NCI-H2081 treated with DMSO at 0.1 percent for 48 hours (cell line): ENCODE measurements at places on chromosomes 12 and 14.

DNA sequence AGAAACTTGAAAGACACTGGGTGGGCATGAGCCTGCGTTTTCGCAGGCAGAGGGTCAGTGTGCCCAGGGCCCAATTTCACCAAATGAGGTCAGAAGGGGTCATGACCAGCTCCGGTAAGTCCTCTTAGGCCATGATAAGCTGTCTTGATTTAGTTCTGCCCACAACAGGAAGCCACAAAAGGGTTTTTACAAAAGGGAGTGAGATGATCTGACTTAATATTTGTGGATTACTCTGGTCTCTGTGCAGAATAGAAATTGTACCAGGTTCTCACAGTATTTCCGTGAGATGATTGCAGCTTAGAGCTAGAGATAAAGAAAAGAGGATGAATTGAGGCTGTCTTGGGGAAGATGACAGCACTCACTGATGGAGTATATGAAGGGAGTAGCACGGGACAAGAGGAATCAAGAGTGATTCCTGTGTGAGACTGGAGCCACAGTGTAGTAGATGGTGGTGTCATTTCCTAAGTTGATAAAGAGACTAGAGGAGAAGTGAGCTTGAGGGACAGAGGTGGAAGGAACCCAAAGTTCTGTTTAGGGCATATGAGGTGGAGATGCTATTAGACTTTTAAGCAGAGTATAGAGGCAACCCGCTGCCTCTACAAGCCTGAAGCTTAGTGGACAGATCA is 288.3 kb upstream of the AMIGO2 start:
- no peak for DNase-seq

DNA sequence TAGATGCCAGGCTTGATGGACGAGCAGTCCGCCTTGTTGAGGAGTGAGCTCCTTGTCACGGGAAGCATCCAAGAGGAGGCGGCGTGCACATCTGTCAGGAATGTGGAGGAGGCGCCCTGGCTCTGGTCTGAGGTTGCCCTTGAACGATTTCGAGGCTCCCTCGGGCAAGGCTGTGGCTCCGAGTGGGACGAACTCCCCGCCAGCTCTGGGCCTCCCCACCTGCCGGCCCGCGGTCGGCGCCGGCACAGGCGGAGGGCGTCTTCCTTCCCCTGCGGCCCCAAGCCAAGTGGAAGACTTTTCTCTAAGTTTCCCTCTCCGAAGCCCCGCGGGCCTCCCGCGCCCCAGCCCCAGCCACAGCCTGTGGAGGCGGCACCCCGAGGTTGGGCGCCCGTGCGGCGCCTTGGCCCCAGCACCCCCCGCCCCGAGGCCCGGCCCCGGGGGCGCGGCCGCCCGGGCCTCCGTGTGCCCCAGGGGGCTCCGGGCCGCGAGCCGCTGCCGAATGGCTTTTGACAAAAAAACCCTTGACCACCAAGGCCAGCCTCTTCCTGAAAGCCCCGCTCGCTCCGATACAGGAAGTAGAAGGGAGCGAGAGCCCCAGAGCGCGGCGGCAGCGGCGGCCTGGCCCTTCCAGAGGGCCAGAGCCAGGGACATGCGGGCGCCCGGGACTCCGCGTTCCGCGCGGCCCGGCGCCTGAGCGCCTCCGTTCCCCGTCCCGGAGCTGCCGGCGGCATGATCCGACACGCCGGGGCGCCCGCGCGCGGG is at the start of gene RIN3:
RIN3 (plus strand) TSS at position 578 of the 762 bp plus-strand sequence; CDS start at position 730, 152 bp downstream.
- no peak for DNase-seq

- DNase-seq, result no peak
These were observed 753.1 kb upstream of the TBX3 start for GRCh38 chr12:115437061-115437567.

DNA sequence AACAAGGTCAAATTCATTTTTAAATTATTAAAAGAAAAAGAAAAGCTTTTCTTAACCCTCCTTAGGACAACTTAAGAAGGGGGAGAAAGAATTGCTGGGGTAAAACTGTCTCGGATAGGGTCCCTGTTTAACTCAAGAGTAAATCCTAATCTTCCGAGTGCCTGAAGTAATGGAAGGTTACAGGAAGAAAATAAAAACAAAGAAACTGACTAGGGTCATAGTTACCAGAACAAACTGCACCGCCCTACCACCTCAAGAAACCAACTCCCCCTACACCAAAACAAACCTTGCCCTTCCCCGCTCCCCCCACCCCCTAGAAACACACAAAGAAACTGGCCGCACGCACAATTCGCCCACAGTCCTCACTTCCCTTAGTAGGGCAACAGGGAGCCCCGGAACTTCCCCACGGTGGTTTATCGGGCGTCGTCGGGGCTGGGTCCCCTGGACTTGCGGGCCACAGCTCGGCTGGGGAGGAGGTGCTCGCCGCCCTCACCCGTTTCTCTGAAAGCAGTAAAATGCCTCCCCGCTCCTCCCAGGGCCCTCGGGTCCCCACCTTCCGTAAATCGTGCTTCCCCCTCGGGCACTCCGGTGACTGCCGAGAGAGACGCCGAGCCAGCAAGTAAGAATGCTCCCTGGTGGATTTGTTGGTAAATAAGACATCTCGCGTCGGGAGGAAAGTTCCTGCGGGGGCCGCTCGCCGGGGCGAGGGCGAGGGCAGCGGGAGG is 2.4 kb downstream of the SINHCAF start:
- DNase-seq, result no peak

- DNase-seq, result no peak
These were observed 704.3 kb upstream of the FLRT2 start for GRCh38 chr14:84825481-84826251.

- DNase-seq, result no peak
These were observed 45.6 kb downstream of the SFSWAP start for GRCh38 chr12:131756441-131756840.

GRCh38 chr14:63960926-63961567 is 108.2 kb downstream of the SYNE2 start:
- DNase-seq, result no peak

- DNase-seq, result no peak
These were observed 8.7 kb downstream of the RFC5 start for GRCh38 chr12:118025168-118025567.

DNA sequence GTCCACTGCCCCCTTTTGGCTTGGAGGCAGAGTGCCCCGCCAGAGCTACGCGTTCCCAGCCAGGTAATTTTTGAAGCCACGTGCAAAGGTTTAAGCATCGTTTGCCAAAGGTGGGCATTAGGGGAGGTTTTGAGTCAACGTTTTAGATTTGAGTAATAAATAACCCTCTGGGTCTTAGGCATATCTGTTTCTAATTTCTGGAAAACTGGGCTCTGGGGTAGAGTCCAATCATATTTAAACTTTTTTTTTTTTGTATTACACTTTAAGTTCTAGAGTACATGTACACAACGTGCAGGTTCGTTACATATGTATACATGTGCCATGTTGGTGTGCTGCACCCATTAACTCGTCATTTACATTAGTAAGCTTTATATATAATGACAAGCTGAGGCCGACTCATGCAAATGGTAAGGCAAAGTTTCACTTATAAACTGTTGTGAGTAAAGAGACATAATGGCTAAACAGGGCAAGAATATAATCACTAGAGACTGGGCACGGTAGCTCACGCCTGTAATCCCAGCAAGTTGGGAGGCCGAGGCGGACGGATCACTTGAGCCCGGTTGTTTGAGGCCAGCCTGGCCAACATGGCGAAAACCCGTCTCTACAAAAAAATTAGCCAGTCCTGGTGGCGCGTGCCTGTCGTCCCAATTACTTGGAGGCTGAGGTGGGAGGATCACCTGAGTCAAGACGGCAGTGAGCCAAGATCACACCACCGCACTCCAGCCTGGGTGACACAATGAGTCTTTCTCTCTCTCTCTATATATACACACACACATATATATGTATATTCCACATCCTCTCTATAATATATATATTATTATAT is 491 bp upstream of the NR2C1 start:
- no peak for DNase-seq

GRCh38 chr14:80188571-80188970 is 22.7 kb downstream of the DIO2 start:
- DNase-seq, result no peak

- DNase-seq, result no peak
These were observed 941.9 kb downstream of the NRXN3 start for GRCh38 chr14:79111987-79112501.

DNA sequence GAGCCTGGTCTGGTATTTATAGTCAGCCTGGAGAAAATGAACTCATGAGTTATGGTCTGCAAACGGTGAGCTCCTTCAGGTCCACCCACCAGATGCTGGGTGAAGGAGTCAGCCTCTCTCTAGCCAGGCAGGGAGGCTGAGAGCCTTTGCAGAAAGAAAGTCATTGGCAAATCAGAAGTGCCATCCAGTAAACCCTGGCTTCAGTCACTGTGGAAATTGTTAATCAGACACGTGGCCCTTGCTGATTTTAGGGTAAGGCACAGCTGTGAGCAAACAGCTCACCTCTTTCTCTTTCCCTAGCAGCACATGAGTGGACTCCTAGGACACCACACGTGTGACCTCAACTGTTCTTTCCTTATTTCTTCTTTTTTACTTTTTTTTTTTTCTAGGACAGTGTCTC is 44.9 kb downstream of the CHST11 start:
- DNase-seq, result no peak

DNA sequence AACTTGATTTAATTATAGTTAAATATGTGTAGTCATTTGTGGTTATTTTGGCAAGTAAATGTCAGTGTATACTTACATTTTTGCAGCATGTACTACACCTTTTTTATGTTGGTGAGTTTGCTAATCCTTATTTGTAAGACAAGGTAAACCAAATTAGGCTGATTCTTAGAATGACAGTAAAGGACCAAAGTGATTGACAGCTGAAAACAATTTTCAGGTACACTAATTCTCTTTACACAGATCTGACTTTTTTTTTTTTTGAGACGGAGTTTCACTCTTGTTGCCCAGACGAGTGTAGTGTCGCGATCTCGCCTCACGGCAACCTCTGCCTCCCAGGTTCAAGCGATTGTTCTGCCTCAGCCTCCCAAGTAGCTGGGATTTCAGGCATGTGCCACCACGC is 8.4 kb downstream of the SLC25A3 start:
- no peak for DNase-seq

DNA sequence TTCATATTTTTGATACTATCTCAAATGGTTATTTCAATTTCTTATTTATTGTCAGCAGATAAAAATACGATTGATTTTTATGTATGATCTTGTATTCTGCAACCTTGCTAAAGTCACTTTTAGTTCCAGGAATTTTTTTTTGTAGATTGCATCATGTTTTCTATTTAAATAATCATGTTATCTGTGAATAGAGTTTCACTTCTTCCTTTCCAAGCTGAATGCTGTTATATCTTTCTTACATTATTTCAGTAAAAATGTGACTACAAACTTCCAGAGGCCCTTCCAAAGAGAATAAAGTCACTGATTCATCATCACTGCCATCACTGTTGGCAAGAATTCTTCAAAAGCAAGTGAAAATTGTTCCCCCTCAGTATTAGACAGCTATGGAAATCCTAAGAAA is 104.7 kb upstream of the RAP1B start:
- DNase-seq, result no peak

DNA sequence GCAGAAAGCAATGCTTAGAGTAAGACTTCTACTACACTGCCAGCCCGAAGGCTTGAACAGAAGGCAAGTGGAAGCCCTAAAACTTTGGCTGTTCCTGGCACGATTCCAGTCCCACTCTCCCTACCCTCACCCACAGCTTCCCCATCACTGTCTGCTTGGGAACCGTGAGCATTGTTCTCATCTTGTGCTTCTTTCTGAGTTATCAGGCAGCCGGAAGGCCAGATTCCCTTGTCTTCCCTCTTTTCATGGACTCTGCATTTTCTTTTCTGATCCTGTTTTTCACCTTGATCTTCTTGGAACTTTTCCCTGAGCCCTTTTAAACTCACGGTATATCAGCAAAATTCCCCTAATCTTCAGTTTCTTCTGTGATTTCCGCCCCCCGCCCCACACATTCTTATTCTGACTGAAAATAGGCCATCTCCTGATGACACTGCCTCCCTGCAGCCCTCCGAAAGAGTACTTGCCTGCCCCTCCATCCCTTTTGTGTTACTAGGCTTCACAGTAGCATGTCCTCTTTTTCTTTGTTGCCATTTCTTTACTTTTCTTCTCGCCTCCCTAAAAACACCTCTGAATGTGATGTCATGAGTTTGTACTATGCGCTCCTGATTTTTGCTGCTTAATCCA is 29.9 kb downstream of the RCOR1 start:
- DNase-seq, result no peak

- no peak for DNase-seq
These were observed 151.9 kb downstream of the GXYLT1 start for GRCh38 chr12:41992692-41993215.

GRCh38 chr12:96132819-96133218 is 61.4 kb upstream of the ELK3 start:
- DNase-seq, result no peak

DNA sequence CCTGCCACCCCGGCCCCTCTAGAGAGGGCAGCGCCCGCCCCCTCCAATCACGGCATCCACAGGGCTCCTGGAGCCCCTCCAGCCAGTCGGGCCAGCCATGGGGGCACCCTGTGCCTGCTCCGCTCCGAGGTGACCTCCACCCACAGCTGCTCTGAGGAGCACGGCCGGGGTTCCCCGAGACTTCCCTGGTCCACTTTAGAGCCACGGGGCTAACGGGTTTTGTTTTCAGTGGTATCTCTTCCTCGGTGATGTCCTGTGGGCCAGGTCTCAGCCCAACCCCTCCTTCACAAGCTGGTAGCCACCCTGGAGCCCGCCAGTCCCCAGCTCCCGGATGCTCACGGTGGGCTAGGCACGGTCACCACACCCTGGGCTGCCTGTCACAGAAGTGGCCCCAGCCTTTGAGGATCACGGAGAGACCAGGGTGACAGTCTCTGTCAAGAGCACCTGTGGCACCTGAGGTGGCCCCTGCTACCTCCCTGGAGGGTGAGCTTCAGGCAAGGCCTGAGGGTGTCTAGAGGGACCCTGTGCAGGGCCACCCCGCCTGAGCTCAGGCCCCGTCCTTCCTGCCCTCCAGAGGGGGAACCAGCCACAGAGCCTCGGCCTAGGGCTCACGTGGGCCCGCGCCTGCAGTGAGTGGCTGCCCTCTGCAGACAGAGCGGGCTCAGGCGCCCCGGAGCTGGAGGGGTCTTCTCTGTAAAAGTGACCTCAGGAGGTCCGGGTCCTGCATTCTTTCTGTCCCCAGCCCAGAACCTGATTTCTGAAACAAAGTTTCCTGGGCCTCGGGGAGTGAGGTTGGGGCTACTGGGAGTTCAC is 146.0 kb upstream of the C14orf180 start:
- no peak for DNase-seq

GRCh38 chr14:103068351-103069073 is 11.2 kb upstream of the CDC42BPB start:
- DNase-seq, result no peak

DNA sequence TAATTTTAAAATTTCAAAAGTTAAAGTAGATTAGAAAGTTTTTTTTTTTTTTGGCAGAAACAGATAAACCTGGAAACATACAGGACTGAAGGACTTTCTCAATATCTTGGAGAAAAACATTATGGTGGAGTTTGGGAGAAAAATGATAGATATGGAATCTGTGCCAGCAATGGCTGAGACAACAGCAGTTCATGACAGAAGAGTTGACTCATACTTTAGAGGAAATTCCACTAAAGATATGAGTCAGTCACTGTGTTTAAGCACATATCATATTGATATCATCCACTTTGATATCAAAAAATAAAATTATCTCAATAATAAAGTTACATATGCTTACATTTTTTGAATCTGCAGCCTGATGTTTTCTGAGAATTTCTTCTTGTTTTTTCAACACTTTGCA is 193.9 kb upstream of the OR4E1 start:
- no peak for DNase-seq
